ENCODE measurements at places on chromosomes 5 and 9. TPM values are rescaled to one million over a fixed set of nuclear protein-coding genes. Genes with fewer than 3 reads are reported as not detected.
A peak's percentile ranks its signal among the peaks of the same experiment; 100 is the strongest.

DNA sequence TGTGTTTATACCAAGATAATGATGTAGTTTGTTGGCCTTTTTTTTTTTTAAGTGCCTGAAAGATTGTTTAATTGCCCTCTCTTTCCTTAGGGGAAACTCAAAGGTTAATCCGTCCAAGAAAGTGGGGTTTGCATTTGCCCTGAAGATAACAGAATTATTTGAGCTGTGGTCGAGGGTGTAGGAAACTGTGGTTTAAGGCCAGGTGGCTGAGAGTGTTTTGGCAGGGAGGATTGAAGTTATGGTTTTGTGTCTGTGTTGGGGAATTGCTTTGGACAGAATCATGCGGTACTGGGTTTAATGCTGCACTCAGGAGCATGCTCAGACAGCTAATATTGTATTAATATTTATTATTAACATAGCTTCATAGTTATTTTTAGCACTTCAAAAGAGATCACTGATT is 509.8 kb downstream of the EBF1 start:
- no peak overlapping the region for H3K4me3 ChIP-seq
- no peaks in the 10 kb centered on the region for H3K27me3 ChIP-seq
- H3K36me3 ChIP-seq: no peaks in the 10 kb centered on the region
- H3K4me1 ChIP-seq: peaks cover 5% of the 10 kb centered on the region
- DNase-seq: no peak
- no peak overlapping the region for H3K27ac ChIP-seq

DNA sequence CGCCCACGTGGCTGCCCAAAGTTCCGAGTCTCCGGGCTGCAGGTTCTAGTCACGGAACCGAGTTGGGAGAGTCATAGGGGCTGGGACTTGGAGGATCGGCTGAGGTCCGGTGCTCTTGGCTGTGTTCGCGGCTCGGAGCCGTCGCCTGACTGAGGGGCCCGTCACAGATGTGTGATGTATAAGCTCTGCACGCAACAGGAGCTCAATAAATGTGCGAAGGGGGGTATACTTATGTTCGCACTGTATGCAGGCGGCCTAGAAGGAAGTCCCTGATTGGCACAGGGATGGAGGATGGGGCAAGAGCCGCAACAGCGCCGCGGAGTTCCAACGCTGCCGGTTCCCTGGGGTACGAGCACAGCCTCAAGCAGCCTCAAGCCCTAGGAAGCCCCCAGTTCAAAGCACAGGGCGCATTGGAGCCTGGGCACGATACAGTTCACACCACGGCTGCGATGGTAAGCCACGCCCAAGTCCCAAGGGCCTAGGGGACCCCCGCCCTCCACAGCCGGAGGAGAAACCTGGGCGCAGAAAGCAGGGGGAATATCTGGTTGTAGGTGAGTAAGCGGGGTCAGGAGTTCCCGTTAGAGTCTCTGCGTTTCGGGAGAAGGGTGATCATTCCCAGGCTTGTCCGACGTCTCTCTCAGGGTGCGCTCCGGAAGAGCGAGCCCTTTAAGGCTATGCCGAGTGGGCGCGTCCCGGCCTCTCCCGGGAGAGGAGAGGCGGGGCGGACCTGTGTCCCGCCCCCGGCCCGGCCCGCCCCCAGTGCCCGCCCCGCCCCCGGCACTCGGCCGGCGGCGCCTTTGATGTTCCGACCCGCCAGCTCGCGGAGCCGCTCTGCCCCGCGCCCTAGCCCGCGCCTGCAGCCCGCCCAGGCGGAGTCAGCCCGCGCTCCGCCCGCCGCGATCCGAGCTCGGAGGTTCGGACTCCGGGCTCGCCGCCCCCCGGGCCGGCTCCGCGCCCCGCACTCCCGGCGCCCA is at the start of gene TCF7:
TSS of gene TCF7 (plus strand) at position 780 of the 974 bp plus-strand sequence. CDS start 226 bp downstream, outside the sequence.
- no peak within 1 kb of the TSS for H3K27ac ChIP-seq
- DNase-seq: peak; percentile 91
- H3K36me3 ChIP-seq: no peaks in the 10 kb centered on the region
- H3K4me3 ChIP-seq: peak within 1 kb of the TSS; percentile 68
- H3K27me3 ChIP-seq: no peaks in the 10 kb centered on the region

- no peaks in the 10 kb centered on the region for H3K27me3 ChIP-seq
- H3K36me3 ChIP-seq: no peaks in the 10 kb centered on the region
- DNase-seq: no peak
- H3K4me1 ChIP-seq: no peaks in the 10 kb centered on the region
- H3K27ac ChIP-seq: no peak overlapping the region
Observed at GRCh38 chr9:84368601-84369000, 28.0 kb upstream of the SLC28A3 start.

- H3K36me3 ChIP-seq: no peaks in the 10 kb centered on the region
- DNase-seq: no peak
- H3K27ac ChIP-seq: no peak overlapping the region
- no peaks in the 10 kb centered on the region for H3K4me1 ChIP-seq
Observed at GRCh38 chr5:58383448-58383847, 76.4 kb downstream of the PLK2 start.

- no peaks in the 10 kb centered on the region for H3K36me3 ChIP-seq
- no peak for DNase-seq
- no peaks in the 10 kb centered on the region for H3K27me3 ChIP-seq
- no peaks in the 10 kb centered on the region for H3K4me1 ChIP-seq
- no peak overlapping the region for H3K27ac ChIP-seq
Observed at GRCh38 chr9:110334871-110335270, 2.8 kb downstream of the TXNDC8 start.

- peak overlapping the region; percentile 20 for H3K4me3 ChIP-seq
- no peaks in the 10 kb centered on the region for H3K36me3 ChIP-seq
- no peak for DNase-seq
Observed at GRCh38 chr9:14356351-14357265, 42.7 kb upstream of the NFIB start.

The PAPPA gene
- total RNA-seq: 16.6 TPM

The KDM4C gene
- total RNA-seq: 54.4 TPM

The CAMK2A gene
- total RNA-seq: 0.36 TPM

The GDNF gene
- total RNA-seq: 0.24 TPM

The C6 gene
- total RNA-seq: 1.7 TPM
